HFF-Myc (cell line): ENCODE measurements at places on chromosomes 16 and 17.

DNA sequence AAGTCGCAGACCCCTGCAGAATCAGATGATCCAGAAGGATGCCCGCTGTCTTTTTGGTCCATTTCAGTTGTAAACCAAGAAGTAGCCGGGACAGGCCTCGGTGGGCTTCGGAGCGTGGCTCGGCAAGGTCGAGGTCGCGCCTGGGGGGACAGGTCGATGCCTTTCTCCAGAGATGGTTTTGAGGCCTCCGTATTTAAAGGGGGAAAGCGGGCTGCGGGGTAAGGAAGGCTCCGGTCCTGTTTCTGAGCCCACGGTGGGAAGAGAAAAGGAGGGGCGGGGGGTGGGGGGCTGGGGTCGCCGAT lies 7.5 kb upstream of the GNG13 start:
- DNase-seq = no peak

DNA sequence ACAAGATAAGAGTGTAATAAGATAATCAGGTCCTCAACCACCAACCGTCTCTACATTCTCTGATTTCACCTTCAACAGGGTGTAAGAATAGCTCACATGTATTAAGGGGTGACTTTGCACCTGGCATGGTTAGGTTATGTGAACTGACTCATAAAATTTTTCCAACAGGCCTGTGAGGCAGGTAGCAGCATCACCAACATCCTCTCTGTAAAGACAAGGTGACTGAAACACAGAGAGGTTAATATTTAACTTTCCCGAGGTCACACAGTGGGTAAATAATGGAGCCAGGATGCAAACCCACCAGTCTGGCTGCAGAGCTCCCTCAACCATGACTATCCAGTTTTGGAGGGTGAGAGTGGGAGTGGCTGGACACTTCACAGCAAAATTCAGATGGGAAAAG lies 317.2 kb downstream of the C16orf95 start:
- DNase-seq = no peak

GRCh38 chr16:72807245-72807644 lies 240.7 kb downstream of the ZFHX3 start:
- no peak for DNase-seq

GRCh38 chr17:77444984-77445759 lies 304.4 kb downstream of the SEC14L1 start:
- DNase-seq = no peak

GRCh38 chr16:69732101-69732500 lies 5.7 kb upstream of the NQO1 start:
- DNase-seq = no peak
